ENCODE measurements at places on chromosomes 1 and 21. TPM values are rescaled to one million over a fixed set of nuclear protein-coding genes. Genes with fewer than 3 reads are reported as not detected.

DNA sequence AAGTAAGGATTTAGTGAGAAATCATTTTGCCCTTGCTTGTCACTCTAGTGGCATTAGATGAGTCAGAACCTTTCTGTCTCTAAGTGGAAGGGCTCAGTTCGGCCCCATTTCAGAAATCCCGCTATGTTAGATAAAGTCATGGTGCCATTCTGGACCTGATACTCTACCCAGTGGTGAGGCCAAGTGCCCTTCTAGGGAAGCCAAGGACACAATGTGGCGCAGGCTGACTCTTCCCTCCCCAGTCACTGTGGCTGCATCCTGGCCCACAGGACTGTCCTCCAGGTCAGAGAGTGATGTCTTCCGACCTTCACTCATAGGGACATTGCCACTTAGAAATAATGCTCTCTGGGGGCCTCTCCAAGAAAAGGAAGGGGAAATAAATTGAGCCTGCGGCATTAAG is 48.3 kb upstream of the MTR start:
- no peak for DNase-seq

- no peak for DNase-seq
Measured at GRCh38 chr21:30962013-30962412, 76.3 kb downstream of the KRTAP19-8 start.

DNA sequence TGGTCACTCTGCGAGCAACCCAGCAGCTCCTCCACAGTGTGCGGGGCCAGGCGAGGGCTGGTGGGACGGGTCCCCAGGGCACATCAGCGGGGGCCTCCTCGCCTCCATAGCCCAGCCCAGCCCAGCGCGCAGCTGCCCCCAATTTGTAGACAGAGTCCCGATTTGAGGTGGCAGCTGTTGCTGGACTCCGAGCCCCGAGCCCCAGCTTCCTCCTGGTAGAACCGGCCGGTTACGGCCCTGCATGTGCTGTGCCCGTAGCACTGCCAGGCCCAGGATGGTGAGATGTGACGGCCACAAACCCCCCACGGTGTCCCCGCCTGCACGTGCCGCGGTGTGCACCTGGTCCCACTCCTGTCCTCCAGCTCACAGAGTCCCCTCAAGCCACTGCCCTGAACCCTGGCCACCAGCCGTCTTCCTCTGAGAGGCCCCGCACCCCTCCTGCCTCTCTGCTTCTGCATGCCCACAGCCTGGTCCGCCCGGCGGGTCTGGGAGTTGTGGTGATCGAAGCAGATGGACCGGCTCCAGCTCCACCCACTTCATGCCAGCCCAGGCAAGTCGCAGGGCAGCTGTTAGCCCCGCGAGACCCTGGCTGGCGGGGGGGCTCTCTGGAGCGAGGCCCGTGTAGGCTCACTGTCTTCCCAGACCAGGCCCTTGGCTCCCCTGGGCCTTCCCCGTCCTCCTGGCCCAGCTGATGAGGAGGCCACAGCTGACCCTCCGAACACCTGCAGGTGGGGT is 55.5 kb downstream of the MORN1 start:
- no peak for DNase-seq

GRCh38 chr1:26067432-26067911 is at the start of gene TRIM63:
Gene TRIM63 (minus strand): TSS chr1:26067630. CDS start chr1:26067494, 136 bp downstream.
- DNase-seq, result no peak

GRCh38 chr1:32352831-32353383 is 9.4 kb downstream of the FAM229A start:
- DNase-seq, result no peak

GRCh38 chr1:155082301-155083051 is 3.8 kb downstream of the EFNA3 start:
- no peak for DNase-seq

- no peak for DNase-seq
Measured at GRCh38 chr1:97061604-97062003, 340.0 kb downstream of the PTBP2 start.

DNA sequence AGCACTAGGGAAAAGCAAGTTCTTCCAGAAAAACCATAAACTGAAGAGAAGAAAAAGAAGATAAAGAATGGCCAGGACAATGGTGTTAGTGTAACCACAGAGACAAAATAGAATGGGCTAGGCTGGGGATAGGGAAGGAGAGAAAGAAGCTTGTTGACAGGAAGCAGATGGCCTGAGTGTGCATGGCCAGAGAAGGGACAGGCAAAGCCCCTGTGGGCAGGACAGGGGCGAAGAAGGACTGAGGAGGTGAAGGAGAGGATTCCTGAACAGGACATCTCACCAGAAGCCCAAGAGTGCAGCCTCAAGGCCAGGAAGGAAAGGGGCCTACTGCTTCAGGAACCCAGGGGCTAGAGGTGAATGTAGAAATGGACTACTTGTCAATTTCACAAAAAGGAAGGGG is 29.3 kb downstream of the IQGAP3 start:
- no peak for DNase-seq

DNA sequence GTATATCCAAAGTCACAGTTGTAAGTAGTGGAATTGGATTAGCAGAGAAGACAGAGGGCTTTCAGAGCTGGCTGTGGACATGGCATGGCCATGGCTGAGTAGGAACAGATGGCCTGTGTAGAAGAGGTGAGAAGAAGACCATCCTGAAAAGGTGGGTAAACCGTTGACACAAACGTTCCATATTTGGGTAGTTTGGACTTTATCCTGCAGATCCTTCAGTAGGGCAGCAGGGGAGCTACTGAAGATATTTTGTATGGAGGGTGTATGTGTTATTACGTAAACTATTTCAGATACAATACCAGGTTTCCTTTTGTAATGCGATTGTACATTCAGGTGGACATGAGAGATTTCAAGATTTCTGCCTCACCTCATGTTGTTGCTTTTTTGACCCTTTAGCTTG is 1.6 kb downstream of the UTP11 start:
- DNase-seq, result no peak

GRCh38 chr1:45508295-45509151 is 8.4 kb downstream of the MMACHC start:
- no peak for DNase-seq

ZNF593OS gene
- total RNA-seq, result not detected

GRCh38 chr1:22851517-22851916 is 121.1 kb downstream of the LACTBL1 start:
- no peak for DNase-seq

Data from dermis microvascular lymphatic vessel endothelial cell (primary cell).